Panc1 (cell line): ENCODE measurements at places on chromosomes 6 and 20. TPM values are rescaled to one million over a fixed set of nuclear protein-coding genes. Genes with fewer than 3 reads are reported as not detected.

DNA sequence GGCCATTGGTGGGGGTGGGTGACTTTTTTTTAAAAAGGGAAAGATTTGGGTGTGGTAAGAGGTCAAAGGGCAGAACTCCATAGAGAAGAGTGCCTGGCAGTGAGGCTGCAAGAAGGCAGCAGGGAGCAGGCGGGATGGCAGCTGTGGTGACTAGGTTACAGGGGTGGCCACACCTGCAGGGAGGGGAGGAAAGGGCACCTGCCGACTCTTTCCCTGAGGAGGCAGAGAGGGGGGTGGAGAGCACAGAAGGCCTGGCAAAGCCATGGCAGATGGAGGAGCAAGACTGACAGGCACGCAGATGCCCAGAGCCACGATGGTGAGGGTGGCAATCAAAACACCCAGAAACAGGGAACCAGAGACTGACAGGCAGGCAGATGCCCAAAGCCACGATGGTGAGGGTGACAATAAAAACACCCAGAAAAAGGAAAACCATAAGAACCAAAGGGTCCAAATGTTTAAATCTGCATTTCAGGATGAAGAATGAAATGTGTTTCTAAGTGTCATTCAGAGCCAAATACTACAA, 19.3 kb downstream of the CST7 start:
- no peak for DNase-seq

DNA sequence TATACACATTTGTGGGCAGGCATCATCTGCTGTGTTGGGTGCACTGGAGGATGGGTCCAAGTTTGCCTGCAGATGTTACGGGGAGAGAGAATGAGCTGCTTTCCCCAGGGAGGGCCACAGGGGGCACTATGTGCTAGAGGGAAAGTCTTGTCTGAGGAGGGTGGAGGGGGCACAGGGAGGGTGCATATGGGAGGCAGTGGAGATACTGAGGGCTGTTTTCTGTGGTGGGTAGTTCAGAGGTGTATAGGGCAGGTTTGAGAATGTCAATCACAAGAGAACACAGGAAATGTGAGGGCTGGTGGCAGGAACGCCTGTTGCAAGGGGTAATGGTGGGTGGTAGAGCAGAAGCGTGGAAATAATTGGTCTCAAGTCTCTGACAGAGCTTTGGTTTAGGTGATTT, 7.7 kb upstream of the PTPRA start:
- DNase-seq = no peak

DNA sequence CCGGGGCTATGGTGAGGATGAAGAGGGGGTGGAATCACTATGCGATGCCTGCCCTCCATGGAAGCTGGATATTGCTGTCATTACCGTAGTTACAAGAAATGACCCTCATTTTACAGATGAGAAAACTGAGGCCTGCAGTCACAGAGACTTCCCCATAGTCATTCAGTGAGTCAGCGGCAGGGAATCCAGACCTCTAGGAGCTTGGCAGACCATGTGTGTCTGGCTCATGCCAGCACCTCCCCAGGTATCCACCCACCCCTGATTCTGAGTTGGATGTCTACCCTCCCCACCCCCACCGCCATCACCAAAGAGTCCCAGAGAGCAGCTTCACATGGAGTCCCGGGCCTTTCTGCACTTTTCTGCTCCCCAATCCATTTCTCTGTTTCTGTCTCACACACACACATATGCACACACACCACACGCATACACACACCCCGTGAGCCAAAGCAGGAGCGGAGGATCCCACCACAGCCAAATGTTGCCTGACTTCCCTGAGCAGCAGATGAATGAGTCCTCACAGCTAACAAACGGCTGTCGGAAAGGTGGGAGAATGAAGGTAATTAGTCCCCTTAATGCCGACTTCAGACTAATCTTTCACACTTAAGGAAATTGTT, 24.8 kb downstream of the CDH22 start:
- no peak for DNase-seq

DNA sequence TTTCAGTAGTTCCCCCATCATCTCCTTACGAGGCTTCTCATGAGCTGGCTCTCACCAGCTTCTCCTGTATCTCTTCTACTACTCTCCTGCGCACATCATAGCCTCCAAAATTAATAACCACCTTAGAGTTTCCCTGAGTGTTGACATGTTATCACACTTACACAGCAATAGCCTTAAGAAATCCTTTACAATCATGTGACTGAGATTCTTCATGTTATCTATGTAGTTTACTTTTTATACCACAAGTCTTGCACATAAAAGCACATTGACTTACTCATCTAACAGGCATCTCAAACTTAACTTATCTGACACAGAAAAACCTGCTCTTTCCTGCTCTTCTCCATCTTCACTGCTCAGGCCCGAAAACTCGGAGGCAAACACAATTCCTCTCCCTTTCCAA, 103.7 kb upstream of the TAB2 start:
- DNase-seq = no peak

- DNase-seq = no peak
Observed at GRCh38 chr6:1335367-1336037, 23.6 kb downstream of the FOXQ1 start.

DNA sequence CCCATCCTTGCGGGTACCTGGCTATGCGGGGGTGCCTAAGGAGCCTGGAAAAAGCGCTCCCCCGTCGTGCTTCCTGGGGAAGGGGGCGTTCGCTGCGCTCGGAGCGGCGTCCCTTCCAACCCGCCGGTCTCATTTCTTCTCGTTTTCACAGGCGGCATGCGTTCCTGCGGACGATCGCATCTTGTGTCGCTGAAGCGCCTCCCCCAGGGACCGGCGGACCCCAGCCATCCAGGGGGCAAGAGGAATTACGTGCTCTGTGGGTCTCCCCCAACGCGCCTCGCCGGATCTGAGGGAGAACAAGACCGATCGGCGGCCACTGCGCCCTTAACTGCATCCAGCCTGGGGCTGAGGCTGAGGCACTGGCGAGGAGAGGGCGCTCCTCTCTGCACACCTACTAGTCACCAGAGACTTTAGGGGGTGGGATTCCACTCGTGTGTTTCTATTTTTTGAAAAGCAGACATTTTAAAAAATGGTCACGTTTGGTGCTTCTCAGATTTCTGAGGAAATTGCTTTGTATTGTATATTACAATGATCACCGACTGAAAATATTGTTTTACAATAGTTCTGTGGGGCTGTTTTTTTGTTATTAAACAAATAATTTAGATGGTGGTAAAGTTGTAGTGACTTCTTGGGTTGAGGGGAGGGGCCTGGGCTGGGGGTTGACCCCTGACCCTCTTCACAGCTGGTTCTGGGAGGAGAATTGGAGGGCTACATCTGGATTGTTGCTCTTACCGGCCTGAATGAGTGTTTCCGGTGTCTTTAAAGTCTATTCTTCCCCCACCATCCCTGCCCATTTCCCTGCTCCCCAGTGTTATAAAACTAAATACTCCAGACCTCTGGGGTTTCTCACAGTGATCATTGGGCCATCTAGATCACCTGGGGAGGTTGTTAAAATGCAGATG, 1.1 kb downstream of the ID1 start:
- no peak for DNase-seq

GRCh38 chr6:150207931-150208570, 65.2 kb downstream of the PPP1R14C start:
- no peak for DNase-seq

DNA sequence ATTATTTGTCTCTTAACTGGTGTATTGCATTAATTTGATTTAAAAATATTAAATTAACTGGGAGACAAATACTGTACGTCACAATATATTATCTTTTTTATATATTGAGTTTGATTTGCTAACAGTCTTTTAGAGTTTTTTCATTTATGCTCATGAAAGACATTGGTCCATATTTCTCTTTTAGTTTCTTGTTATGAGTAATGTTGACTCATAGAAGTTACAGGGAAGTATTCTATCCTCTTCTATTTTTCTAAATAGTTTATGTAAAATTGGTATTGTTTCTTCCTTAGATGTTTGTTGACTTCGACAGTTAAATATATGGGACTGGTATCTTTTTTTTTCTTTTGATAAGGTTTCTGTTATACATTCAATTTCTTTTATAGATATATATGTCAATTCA, 1115.6 kb upstream of the CITED2 start:
- DNase-seq = no peak

DNA sequence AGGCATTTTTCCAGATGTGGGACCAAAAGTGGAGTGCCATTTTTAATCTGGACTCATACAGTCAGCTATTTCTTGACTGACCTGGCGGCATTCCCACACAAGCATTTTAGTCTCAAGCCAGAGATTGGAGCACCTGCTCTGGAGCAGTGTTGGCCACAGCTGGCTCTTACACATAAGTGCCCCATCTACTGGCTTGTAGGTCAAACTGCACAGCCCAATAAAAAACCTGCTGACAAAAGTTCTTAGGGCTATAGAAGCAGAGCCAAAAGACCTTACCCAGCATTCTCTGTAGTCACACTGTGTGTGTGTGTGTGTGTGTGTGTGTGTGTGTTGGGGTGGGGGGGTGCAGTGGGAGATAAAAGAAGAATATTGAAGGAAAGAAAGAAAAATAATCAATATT, 38.6 kb upstream of the SENP6 start:
- DNase-seq = no peak

DNA sequence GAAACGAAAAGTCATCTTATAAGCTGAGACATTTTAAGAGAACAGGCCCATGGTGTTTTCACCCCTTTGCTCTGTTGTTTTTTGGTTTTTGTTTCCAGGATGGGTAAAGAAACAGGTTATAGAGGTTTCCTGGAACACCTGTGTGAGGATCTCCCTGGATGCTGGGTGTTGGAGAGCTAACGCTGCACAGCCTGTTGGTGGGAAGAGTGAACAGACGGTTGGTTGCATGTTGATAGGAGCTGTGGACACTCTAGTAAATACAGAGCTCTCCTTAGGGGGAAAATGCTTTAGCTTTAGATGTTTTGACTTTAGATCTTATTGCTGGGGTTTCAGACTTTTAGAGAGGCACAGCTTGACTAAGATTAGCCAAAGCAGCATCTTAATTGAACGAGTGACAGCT, 235.2 kb downstream of the SOX4 start:
- DNase-seq = no peak

The CHD6 gene
- 21.3 TPM for total RNA-seq

The SNX5 gene
- total RNA-seq = 90.8 TPM

The MDN1 gene
- total RNA-seq = 47.8 TPM
